NCI-H1105 treated with DMSO at 0.1 percent for 48 hours (cell line): ENCODE measurements at places on chromosomes 6 and 20.

- no peak for DNase-seq
These were observed 24.3 kb downstream of the GCNT2 start for GRCh38 chr6:10545482-10545881.

DNA sequence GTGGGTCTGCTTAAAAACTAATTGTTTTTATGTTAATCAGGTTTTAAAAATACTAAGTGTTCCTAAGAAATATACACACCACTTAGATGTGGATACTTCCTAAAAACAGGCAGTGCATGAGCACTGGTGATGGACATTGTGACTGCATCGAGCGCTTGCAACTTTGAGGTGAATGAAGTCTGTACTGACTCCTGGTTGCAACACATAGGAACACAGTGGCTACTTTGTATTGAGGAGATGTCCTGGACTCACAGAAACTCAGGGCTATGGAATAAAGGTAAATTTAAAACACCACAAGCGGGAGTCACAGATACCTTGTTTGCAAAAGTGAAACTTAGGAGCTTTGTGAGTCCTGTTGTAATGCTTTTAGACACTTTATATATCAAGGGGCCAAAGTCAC is 55.6 kb upstream of the POLR1H start:
- no peak for DNase-seq

DNA sequence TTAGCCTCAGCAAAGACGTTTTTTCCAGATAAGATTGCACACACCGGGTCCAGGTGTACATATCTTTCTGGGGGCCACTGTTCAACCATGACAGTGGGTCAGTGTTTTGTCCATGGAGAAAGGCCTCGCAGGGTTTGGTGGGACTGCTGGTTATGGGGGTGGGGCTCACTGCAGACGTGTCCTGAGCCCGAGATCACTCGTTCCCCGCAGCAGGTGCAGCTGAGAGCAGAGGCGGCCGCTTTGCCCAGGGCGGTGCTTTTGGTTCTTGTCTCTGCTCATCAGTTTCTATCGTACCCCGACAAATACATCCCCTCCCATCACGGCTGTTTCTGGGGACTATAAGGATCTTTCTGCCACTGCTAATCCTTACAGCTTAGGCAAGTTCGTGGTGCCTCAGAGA is 166.9 kb downstream of the CDH4 start:
- DNase-seq: no peak

DNA sequence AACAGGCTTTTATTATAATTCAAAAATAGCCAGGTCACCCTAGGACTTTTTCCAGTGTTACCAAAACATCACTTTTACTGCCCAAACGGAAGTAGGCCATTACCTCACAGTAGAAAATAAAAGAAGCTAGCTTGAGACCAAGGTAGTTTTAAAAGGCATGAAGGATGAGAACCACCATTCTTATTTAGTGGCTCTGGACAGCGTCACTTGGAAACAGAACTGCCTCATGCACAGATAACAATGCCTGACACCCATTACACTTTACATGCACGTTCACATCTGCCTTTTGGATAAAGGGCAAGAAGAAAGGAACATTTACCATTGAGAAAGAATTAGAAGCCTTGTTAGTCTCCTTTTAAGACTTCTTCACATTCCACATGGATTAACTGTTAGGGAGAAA is 1.9 kb upstream of the PAQR8 start:
- no peak for DNase-seq

- no peak for DNase-seq
These were observed 142.9 kb upstream of the RNF217 start for GRCh38 chr6:124819346-124819745.

DNA sequence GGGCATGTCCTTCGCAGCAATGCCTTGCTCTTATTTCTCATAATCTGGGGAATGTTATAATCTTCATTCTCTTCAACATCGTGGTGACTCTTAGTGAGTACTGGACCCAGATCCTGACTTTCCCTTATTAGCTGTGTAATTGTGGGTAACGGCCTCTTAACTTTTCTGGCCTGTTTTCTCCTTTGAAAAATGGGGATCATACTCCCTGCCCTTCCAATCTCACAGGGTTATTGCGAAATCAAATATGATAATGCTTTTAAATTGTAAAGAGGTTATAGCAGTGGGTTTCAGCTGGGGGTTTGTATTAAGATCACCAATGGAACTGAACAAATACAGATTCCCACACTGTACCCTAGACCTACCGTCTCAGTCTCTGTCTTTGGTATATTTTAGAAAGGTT is 77.1 kb downstream of the CTNNBL1 start:
- no peak for DNase-seq

DNA sequence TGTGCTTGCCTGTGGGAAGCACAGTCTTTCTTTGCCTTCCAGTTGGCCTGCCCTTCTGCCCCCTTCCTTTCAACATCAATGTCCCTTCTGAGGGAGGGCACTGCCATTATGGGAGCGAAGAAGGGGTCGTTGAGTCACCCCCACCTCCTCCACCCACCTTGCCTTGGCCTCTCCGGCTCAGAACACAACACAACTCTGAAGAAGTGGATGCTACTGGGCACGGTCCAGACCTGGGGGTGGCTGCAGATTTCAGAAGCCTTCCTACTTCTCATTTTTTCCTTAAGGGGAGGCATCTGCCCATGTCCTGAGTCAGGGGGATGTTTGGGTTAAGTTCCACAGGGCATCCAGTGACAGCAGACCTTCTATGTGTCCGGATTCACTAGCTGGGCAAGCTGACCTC is 72.1 kb downstream of the GFOD1 start:
- DNase-seq: no peak

- no peak for DNase-seq
These were observed 24.3 kb downstream of the PPP1R3G start for GRCh38 chr6:5109436-5109835.

GRCh38 chr6:169131390-169131789 is 122.3 kb downstream of the THBS2 start:
- no peak for DNase-seq
